ENCODE measurements at places on chromosomes 6 and 20.

- no peak for DNase-seq
Measured at GRCh38 chr20:40414843-40415615, 274.0 kb downstream of the MAFB start.

DNA sequence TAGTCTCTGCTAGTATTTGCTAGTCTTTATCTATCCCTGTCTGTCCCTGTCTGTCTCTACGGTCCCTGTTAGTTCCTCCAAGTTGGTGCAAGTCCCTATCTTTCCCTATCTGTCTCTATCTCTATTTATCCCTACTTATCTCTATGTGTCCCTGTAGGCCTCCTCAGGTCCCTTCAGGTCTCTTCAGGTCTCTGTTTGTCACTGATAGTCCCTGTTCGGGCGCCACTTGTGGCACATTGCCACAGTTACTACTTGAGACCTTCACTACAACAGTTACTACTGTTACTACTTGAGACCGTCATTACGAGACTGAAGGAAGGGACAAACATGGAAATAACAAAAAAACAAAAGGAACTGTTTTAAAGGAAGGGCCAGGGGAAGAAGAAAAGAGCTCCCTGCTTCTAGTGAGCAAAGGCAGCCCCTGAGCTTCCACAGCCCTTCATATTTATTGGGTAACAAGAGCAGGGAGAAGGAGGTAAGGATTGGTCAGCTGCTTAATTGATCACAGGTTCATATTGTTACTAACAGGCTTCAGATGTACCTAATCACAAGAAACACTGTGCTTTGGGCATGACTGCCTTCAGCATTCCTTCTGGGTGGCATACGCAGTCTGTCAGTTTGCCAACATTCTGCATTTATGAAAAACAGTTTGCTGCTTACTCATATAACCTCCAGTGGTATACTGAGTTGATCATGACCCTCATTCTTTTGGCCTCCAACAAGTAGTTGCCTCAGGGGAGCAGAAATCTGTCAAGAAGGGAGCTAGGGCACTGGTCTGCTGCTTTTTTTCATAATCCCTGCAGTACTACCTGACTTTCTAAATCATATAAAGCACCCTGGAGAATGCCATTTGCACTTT, 8.4 kb downstream of the EPB41L2 start:
- no peak for DNase-seq

- no peak for DNase-seq
Measured at GRCh38 chr6:14401246-14401645, 283.7 kb downstream of the CD83 start.

- DNase-seq = no peak
Measured at GRCh38 chr6:134324141-134324540, 6.2 kb upstream of the SGK1 start.

- DNase-seq = no peak
Measured at GRCh38 chr6:21469213-21469612, 124.3 kb upstream of the SOX4 start.

GRCh38 chr20:5535125-5535756, 215.0 kb upstream of the SHLD1 start:
- DNase-seq = peak; percentile 69

DNA sequence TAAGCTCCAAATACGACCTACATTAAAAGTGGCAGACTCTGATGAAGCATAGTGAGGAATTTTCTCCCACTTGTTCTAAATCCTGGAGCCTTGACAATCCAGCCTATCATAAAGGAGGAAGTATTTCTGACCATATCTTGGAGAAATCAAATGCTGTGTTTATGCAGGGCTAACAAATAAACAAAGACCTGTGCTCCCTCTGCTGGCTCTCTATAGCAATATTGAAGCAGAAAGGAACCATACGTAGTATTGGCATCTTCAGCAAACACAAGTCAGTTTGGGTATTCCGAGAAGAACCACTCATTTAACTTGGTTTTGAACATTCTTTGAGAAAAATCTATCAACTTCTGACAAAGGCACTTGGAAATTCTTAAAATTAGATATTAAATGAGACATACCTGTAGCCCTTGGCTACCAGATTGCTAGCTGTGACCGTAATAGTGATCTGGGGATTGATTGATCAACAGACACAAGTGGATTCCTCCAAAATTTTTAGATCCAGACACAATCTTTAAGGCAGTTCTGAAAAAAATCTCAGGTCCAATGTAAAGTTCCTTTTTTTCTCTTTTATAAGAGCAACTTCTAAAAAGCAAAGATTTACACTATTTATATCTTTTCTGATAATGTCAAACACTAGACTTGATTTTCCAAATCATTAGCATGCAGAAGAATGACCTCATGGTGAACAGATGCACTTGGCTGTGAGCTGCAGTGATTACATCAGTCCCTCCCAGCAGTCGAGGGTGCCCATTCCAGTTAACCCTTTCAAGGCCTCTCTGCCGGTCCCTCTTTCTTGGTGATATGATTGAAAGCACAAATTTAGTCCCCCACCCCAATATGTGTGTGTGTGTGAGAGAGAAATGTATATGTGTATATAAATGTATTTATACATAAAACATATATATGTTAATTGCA, 40.2 kb downstream of the INSM1 start:
- no peak for DNase-seq

DNA sequence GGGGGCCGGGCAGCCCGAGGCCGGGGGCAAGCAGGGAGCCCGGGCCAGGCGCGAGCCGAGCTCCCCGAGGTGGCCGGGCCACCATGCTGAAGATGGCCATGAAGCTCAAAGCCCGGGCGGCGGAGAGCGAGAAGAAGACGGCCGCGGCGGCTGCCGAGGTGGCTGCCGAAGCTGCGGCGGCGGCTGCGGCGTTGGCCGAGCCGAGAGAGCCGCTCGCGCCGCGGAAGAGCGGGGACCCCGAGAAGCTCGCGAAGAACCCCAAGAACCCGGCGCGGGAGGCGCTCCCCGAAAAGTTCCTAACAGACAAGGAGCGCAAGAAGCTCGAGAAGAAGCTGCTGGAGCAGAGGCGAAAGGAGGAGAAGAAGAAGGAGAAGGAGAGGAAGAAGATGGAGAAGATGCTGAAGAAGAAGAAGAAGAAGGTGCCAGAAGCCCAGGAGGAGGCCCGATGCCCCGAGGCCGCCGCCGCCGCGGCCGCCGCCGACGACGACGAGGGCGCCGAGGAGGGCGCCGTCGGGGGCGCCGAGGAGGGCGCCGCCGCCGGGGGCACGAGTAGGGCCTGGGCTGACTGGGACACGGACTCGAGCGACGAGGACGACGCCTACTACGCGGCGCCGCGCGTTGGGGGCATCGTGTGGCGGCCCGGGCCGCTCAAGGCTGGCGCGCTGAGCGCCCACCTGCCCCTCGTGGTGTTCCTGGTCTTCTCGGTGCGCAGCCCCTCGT, 37.4 kb downstream of the GNAS start:
- no peak for DNase-seq

- no peak for DNase-seq
Measured at GRCh38 chr6:14025160-14025559, 92.4 kb upstream of the CD83 start.
